ENCODE measurements at places on chromosomes 11 and 22. TPM values are rescaled to one million over a fixed set of nuclear protein-coding genes. Genes with fewer than 3 reads are reported as not detected.
A peak's percentile ranks its signal among the peaks of the same experiment; 100 is the strongest.

GRCh38 chr22:39518144-39518786 lies 2.1 kb upstream of the ATF4 start:
- ATAC-seq: no peak
- H3K4me1 ChIP-seq: peaks cover 5% of the 10 kb centered on the region
- no peak overlapping the region for H3K4me3 ChIP-seq
- peaks cover 6% of the 10 kb centered on the region for H3K36me3 ChIP-seq

ZFTA gene
- 31.8 TPM for total RNA-seq

DNA sequence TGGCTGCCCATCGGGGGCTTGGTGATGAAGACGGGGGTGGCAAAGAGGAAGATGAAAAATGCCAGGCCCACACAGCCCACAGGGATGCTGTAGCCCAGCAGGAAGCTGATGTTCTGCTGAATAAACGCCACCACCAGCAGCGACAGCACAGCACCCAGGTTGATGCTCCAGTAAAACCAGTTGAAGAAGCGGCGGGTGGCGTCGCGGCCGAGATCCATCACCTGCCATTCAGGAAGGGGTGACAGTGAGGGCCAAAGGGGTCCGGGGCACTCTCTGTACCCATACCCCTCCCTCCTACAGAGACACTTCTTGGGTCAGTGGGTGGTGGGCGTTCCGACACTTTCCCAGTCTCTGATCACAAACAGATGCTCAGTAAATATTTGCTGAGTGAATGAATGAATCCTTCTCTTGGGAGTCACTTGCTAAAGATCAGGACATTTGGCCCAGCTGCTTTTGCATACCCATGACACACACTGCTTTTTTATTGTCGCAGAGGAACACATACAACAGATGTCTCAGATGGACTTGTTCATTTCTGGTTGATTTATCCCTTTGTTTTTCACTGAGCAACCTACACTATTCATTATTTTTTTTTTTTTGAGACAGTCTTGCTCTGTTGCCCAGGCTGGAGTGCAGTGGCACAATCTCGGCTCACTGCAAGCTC lies 5.2 kb downstream of the SLC15A3 start:
- H3K27me3 ChIP-seq: no peaks in the 10 kb centered on the region
- H3K27ac ChIP-seq: no peak overlapping the region
- H3K4me3 ChIP-seq: no peak overlapping the region
- H3K36me3 ChIP-seq: peaks cover 48% of the 10 kb centered on the region
- ATAC-seq: no peak

FAM227A gene
- total RNA-seq: 0.07 TPM

DNA sequence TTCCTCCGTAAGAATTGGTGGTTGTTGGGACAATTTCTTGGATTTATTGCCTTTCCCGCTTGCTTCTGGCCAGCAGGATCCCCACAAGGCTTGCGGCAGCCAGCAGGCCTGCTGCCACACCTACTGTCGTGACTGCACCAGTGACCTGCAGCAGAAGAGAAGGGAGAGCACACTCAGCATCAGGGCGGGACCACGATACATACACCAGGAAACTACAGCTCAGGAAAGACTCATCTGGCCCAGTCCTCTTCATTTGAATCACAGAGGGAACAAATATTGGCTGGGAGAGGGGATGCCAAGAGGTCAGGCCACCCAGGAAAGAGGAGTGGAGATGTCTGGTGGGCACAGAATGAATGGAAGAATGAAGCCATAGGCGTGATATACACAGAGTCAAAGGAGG lies 10.3 kb downstream of the PLAAT2 start:
- no peak overlapping the region for H3K4me3 ChIP-seq
- H3K27ac ChIP-seq: no peak overlapping the region
- no peak for ATAC-seq
- no peaks in the 10 kb centered on the region for H3K4me1 ChIP-seq
- no peaks in the 10 kb centered on the region for H3K27me3 ChIP-seq
- no peaks in the 10 kb centered on the region for H3K36me3 ChIP-seq

GRCh38 chr11:126132319-126132718 lies 69.7 kb upstream of the CDON start:
- H3K4me1 ChIP-seq: no peaks in the 10 kb centered on the region
- peak overlapping the region; percentile 36 for H3K27ac ChIP-seq
- peak; percentile 39 for ATAC-seq
- no peaks in the 10 kb centered on the region for H3K27me3 ChIP-seq
- H3K4me3 ChIP-seq: no peak overlapping the region

DNA sequence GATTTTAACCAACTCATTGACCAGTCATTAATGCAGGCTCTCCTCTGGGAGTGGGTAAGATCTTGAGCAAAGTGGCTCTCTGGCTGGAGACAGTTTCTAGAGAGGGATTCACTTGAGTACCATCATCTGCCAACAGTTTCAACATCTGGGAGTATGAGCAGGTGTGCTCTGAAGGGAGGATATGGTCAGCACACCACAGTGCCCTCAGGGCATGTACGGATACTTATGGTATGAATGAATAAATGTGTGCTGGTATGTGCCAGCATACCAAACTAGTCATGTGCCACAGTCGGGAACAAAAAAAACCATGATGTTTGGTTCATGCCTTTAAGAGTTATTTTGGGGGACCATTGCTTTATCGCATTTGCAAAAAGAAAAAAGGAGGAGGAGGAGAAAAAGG lies 1197.5 kb upstream of the TENM4 start:
- no peak overlapping the region for H3K27ac ChIP-seq
- no peaks in the 10 kb centered on the region for H3K27me3 ChIP-seq
- no peak for ATAC-seq
- no peak overlapping the region for H3K4me3 ChIP-seq

DNA sequence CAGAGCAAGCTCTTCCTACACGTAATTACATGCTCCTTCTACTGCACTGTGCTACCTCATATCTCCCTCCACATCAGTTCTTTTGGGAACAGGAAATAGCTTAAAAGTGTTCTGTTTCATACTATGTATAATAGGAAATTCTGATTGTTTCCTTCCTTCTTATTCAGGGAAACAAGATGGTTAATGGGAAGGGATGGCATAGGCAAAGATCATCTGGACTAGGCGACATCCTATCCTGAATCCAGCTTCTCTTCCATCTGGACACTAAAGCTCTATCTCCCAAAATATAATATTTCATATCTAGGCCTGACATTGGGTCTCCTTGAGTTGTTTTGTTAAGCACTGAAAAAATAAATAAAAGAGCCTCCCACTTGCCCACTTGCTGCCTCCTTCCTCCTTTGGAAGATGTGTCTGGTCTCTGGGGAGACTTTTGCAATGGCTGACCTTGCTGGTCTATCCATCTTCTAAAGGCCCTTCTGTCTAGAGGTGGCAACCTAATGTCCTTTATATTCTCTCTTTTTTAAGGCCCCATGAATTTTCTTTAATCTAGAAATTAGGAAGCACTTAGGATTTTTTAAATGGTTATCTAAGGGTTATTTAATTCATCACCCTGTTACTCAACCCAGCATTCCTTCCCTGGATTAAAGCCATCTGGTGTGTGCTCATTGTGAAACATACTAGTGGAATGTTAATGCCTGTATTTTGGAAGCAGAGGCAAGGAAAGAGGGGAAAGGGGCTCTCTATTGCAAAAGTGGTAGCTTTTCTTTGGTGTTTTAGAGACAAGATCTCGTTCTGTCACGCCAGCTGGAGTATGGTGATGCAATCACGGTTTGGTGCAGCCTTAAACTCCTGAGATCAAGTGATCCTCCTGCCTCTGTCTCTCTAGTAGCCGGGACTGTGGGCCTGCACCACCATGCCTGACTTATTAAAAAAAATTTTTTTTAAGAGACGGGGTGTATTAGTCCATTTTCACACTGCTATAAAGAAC lies 20.6 kb downstream of the CLMP start:
- peaks cover 30% of the 10 kb centered on the region for H3K4me1 ChIP-seq
- peak; percentile 90 for ATAC-seq
- H3K27ac ChIP-seq: peak overlapping the region; percentile 87
- no peak overlapping the region for H3K4me3 ChIP-seq

MMP1 gene
- not detected for total RNA-seq

DNA sequence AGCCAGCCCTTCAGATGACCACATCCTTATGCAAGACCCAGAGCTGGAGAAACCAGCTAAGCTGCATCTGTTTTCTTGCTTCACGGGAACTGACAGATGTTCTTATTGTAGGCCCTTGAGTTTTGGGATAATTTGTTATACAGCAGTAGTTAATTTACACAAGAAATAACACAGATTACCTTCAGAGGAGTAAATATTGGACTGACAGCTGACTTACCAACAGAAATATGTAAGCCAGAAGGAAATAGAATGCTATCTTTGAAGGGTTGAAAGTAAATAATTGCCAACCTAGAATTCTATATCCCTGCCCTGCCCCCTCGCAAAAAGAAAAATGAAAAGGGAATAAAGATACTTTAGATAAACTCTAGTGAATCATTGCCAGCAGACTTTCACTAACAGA lies 124.1 kb downstream of the WNT7B start:
- peaks cover 79% of the 10 kb centered on the region for H3K36me3 ChIP-seq
- no peaks in the 10 kb centered on the region for H3K4me1 ChIP-seq
- H3K27ac ChIP-seq: no peak overlapping the region
- H3K27me3 ChIP-seq: no peaks in the 10 kb centered on the region
